ENCODE measurements at places on chromosomes 11 and 22.

DNA sequence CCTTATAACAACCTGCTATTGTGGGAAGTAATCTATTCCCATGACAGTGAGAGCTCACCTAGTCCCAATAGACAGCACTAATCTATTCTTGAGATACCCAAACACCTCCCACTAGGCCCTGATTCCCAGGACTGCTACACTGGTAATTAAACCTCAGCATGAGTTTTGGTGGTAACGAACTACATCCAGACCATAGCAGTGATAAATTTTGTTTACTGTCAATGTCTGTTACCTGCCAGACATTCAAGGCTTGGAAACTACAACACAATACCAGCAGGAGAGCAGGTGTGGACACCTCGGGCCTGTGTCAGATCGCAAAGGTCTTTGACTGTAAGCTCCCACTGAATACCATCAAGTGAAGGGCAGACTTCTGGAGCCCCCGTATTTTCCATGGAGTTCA is 187.1 kb downstream of the ARHGAP42 start:
- DNase-seq = no peak

DNA sequence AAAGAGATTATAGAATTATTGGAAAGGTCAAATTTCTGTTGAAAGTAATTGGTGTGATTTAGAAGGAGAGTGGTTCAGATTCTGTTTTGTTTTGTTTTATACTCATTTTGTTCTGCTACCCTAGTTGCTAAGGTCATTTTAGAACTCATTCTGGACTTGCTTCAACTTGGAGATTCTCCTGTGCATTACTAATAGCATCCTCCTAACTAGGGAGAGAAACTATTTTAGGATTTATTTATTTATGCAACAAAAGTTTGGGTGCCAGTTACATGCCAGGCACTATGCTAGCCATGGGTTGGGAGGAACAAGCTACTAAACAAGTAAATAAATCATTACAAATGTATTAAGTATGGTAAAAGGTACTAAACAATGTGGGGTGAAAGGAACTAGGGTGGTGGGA is 84.0 kb downstream of the YAP1 start:
- no peak for DNase-seq

- DNase-seq = no peak
Measured at GRCh38 chr11:133816146-133816870, 29.0 kb downstream of the SPATA19 start.

DNA sequence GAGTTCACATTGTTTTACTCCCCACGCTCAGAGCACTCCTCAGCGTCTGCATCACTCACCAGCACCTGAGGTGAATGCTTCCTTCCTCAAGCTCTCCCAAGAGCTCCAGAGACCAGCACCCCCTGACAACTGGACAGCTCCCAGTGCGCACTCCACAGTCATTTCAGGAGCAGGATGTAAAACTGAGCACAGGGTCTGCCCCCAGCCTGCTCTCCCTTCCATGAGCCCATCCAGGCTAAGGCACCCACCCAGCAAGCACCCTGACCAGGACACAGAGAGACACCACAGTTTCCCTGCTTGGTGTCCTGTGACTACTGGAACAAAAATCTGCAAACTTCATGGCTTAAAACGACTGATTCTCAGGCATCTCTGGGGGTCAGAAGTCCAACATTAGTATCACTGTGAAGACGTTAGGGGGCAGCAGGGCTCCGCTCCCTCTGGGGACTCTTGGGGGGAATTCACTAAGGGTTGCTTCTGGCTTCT is 3.3 kb downstream of the SCGB1D2 start:
- DNase-seq = no peak

DNA sequence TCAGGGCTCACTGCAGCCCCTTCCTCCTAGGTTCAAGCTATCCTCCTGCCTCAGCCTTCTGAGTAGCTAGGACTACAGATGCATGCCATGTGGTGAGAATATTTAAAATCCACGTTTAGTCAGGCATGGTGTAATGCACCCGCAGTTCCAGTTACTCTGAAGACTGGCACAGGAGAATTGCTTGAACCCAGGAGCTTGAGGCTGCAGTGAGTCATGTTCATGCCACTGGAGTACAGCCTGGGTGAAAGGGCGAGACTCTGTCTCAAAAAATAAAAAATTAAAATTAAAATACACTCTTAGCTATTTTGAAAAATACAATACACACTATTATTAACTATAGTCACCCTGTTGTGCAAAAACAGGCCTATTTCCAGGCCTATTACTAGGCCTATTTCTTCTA is 38.4 kb downstream of the NOX4 start:
- DNase-seq = no peak

DNA sequence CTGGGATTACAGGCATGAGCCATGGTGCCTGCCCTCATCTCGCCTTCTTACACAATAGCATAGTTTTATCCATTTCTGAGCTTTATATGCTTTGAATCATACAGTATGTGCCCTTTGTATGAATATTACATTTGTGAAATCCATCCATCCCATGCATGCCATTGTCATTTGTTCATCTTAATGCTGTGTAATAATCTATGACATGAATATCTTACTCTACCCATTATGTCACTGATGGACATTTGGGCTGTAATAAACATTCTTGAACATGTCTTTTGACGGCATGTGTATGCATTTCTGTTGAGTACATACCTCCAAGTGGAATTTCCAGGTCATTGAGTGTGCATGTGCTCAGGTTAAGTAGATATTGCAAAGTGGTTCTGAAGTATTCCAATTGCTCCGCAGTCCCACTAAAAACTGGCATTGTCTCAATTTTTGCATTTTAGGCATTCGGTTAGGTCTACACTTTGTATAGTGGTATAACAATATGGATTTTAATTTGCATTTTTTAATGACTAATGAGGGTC is 339.3 kb upstream of the SYN3 start:
- no peak for DNase-seq

GRCh38 chr22:43168471-43169309 is 17.3 kb downstream of the TSPO start:
- DNase-seq = no peak

GRCh38 chr11:44651535-44652155 is 75.1 kb upstream of the TSPAN18 start:
- DNase-seq = no peak

DNA sequence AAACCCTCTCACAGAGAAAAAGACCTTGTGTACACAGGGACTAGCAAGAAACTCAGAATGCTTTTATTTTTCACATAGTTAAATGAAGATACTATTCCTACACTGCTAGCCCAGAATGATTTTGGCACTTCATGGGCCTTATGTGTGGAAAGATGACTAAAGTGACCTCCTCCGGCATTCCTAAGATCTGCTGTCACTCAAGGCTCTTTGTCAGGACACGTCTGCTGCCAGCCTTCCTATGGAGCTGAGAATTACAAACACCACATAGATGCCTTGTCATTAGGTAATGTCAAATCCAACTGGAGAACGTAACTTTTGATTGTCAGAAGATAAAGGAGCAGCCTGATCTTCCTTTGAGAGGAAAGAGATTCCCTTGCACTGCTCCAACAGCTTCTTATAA is 249.1 kb downstream of the FAT3 start:
- DNase-seq = no peak
